ENCODE measurements at places on chromosomes 16 and 17. TPM values are rescaled to one million over a fixed set of nuclear protein-coding genes. Genes with fewer than 3 reads are reported as not detected.

- H3K27me3 ChIP-seq, result no peaks in the 10 kb centered on the region
- H3K27ac ChIP-seq, result no peak overlapping the region
- no peaks in the 10 kb centered on the region for H3K36me3 ChIP-seq
- H3K4me3 ChIP-seq, result no peak overlapping the region
- H3K4me1 ChIP-seq, result no peaks in the 10 kb centered on the region
Observed at GRCh38 chr16:15777533-15778203, 79.2 kb downstream of the MYH11 start.

The HLF gene
- total RNA-seq, result 0.79 TPM

The MON1B gene
- 71.0 TPM for total RNA-seq

The LGALS9 gene
- 81.1 TPM for total RNA-seq

The HSD11B2 gene
- 1.1 TPM for total RNA-seq

The DHODH gene
- 18.3 TPM for total RNA-seq

Data from activated naive CD4-positive, alpha-beta T cell treated with anti-CD3 and anti-CD28 coated beads for 36 hours (primary cell).